ENCODE measurements at places on chromosomes 4 and X. TPM values are rescaled to one million over a fixed set of nuclear protein-coding genes. Genes with fewer than 3 reads are reported as not detected.

- no peak for DNase-seq
These were observed 1.1 kb upstream of the STX18 start for GRCh38 chr4:4542774-4543485.

DNA sequence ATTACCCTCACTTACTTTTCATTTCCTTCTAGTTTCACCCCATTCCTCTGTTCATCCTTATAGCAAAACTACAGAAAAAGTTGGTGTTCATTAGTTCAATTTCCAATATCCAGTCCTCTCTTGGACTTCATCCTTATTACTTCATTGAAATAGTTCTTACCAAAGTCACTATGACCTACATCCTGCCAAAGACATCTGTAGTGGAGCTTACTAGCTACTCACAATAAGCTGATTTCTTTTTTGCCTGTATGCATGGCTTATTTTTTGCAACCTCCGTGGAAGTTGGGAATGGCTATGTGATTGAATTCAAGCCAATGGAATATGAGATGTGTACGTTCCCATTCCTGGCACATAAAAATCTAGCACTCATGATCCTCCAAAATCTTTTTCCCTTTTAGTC lies 4.6 kb upstream of the CDKL2 start:
- no peak for DNase-seq

DNA sequence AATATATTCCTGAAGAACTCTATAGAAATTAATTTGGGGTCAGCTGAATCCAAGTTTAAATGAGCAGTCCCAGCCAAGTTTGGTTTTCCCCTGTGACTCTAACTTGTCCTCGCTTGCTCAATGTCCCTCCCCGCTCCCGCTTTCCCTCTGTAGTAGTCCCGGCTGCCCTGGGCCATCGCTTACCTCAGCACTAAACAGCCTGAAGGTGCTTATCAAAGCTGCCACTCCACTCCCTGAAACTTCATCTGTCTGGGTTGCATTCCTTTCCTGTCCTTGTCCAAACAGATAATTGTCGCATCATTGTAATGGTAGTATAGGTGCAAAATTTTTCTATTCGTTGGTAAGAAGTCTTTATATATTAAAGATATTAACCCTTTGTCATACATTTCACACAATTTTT lies 12.8 kb downstream of the SLC25A43 start:
- DNase-seq, result no peak

DNA sequence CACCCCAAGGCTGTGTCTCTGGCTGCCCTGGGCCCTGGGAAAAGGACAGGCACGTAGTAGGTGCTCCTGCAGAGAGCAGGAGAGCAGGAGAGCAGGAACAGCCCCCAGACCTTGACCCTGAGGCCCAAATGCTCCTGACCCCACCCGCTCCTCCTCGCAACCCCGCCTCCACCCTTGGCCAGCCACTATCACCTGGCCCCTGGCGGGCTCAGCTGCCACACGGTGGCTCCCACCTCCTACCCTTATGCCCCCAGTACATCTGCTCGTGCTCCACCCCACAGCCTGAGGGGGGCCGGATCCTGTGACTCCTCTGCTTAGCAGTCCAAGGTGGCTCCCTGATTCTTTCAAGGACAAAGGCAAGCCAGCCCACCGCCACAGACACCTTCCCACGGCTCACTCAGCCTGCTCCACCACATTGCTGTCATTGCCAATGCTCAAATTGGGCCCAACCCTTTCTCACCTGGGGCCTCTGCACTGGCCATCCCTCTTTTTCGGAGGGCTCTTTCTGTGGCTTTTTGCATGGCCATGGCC lies 5.4 kb upstream of the HAUS7 start:
- DNase-seq, result no peak

DNA sequence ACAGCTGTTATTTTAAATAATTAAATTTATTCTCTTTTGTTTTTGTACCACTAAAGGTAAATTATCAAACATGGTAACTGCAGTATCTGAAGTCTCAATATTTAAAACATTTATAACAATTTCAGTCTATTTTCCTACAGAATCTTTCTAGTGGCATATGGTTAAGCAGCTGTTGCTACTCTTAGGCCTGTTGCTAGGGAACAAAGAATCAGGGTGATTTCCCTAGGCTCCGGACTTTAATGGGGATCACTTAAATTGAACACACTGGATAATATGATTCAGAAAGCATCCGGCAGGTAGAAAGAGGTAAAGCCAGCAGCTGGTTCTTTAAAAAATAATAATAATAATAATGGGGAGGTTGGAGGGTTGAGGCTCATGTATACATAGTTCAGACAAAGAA lies 17.6 kb downstream of the FBXO8 start:
- DNase-seq, result no peak

DNA sequence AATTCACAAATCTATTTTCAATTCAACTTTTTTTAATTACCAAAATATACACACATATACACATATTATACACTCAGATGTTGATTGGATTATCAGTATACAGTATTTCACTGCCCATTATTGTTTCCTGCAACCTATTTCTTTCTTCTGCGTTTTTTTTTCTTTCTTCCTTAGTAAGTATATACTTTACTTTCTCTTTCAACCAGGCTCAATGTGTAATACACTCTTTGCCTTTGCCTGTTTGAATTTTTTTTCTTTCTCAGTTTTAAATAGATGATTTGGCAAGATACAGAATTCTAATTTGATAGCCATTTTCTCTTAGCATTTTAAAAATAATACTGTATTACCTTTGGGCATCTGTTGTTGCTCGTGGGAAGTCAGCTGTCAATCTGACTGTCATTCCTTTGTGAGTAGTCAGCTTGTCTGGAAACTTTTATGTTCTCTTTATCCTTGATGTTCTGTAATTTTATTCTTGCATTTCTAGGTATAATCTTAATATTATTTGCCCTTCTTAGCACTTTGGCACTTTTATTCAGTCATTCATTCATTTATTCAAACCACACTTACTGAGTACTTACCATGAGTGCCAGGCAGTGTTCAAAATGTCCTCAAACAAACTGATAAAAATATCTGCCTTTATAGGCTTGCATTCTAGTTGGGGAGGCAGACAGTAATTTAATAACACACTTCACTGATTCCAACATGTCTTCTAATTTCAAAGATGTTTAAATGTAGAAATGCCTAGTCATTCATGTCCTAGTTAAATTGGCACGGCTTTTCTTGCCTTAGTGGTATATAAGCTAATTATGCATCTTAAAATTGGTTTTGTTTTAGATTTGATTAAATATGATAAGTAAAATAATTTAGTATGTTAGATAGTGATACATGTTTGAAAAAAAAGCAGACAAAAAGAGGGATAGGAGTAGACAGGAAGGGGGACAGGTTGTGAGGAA lies 3.7 kb downstream of the USP38 start:
- DNase-seq, result no peak

- no peak for DNase-seq
These were observed 55.5 kb downstream of the BMPR1B start for GRCh38 chr4:94813221-94813620.

- DNase-seq, result no peak
These were observed 62.6 kb downstream of the NSUN7 start for GRCh38 chr4:40812386-40812785.

DNA sequence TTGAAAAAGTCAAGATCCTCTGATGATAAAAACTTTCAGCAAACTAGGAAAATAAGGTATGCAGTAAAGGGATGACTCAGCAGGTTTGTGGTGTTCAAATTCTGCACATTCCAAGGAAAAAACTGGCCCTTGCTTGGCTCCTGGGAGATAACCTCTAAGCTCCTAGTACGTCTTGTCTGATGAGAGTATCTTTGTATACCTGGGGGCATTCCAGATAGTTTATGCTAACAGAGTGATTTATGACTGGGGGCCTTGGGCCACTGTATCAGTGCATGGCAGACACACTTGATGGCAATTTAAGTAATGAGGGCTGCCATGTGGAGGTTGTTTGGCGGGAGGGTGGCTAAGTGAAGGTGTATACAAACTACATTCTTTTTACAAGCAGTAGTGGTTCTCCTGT lies 56.9 kb downstream of the NSG1 start:
- DNase-seq, result no peak

DNA sequence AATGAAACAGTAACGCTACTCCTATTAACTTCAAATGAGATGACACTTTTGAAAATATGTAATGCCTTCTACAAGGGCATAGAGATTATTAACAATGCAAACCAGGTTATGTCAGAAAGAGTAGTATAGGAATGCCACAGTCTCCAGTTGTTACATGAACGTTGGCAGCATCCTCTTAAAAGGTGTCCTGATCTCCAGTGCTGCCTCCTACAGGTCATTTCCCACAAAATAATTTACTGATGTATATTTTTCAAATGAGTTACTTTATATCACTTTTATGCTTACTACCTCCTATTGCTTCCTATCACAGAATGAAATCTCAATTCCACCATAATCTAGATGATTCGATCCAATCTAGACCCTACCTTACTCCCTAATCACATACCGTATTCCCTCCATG lies 195.2 kb upstream of the EPHA5 start:
- DNase-seq, result no peak

DNA sequence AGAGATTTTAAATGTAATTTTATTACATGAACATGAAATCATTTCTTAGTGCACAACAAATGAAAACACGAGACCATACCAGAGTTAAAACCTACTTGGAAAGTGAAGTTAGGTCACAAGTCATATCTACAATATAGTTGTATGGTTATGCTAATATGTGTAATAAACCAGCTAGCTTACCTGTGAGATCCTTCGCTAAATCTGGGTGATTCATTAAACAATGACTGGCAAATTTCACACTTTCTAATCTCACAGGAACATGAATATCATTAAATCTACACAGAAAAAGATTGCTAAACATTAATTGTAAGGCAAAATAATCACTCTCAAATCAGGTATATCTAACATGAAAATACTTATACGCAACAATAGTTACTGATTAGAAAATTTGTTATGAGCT lies 67.6 kb downstream of the PDS5A start:
- DNase-seq, result no peak

DNA sequence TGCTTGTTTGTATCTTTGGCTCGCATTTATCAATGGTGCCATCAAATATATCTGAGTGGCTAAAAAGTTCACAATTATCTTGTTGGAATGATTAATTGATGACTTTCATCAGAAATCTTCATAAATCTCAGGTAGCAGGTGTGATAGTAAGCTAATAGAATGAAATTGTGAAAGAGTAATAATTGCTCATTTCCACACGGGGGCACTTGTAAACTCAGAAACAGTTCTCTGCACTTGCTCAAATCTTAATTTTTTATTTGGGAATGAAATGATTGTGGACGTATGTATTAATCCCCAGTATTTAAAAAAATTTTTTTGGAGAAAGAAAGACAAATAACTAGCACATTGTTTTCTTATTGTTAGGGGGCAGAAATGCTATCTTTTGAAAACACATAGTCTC lies 132.8 kb downstream of the DTHD1 start:
- DNase-seq, result no peak

DNA sequence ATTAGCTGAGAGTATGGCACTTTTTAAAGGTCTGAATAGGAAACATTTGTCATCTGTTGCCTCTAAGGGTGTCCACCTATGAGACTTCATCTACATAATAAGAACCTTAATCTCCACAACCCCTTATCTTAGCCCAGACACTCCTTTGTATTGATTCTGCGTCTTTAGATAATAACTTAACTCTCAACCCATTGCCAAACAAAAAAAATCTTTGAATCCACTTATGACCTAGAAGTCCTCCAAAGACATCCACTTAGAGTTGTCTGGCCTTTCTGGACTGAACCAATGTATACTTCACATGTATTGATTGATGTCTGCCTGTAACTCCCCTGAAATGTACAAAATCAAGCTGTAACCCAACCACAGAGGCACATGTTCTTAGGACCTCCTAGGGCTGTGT lies 66.0 kb upstream of the CHRNA9 start:
- no peak for DNase-seq

- DNase-seq, result no peak
These were observed 260.5 kb downstream of the RAPGEF2 start for GRCh38 chr4:159363361-159363760.

DNA sequence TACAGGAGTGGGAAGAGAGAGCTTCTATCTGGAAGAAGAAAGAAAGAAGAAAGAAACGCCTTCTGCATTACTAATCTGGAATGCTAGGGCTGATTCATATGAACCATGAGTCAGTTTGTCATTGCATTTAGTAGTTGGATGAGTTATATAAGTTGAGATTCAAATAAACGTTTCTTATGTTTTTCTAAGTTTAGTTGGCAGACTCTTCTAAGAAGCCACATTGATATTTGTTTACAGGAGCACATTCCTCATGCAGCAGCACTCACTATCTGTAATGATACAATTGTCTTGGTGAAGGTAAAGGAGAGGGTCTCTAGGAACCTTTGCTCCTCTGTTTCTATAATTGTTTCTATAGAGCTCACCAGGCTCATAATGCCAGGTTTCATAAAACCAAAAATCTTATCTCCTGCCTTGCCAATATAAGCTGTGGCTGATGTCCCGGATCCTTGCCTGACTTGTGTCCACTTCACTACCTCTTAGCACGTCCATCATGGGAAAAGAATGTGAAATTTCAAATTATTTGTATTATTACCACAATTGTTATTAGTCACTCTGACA lies 39.5 kb downstream of the HOPX start:
- DNase-seq, result no peak

GRCh38 chr4:188728359-188728758 lies 589.1 kb downstream of the TRIML1 start:
- no peak for DNase-seq

DNA sequence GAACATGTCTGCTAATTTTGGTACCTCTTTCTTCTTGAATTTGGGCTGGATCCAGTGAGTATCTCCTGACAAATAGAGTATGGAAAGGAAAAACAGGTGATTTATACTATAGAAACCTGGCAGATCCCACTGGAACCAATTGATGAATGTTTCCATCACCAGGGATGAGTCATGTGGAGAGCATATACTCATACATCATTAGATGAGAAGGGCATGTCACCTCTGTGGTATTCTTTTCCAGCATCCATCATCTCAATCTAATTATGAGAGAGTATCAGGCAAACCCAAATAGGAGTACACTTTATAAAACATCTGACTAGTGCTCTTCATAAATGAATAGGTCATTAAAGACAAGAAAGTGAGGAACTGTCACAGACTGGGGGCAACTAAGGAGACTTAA lies 90.7 kb downstream of the CLDN22 start:
- no peak for DNase-seq

DNA sequence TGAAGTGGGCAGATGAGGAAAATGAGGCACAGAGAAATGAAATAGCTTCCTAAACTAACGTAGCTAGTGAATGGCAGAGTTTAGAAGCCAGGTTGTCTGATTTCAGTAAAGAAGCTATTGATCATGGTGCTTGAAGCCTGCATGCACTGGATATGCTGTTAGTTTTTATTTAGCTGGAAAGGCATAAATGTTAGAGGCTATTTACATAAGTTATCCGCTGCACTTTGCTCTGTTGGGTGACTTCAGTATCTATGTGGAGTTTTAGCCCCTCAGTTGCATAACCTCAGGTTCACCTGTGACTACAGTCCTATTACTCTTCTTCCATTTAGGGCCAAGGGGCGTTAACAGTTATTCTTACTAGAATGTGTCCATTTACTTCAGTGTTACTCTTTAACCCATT lies 522.4 kb upstream of the RPS6KA3 start:
- no peak for DNase-seq

- no peak for DNase-seq
These were observed 48.2 kb upstream of the CDKN2AIP start for GRCh38 chr4:183396227-183396637.

The TNIP3 gene
- polyA plus RNA-seq, result 0.04 TPM

The CCDC110 gene
- 0.29 TPM for polyA plus RNA-seq

The BTC gene
- 0.22 TPM for polyA plus RNA-seq

The CRMP1 gene
- 0.59 TPM for polyA plus RNA-seq
